ENCODE measurements at places on chromosomes 1 and 21.

- DNase-seq, result no peak
These were observed 30.0 kb upstream of the DMRTA2 start for GRCh38 chr1:50453266-50453665.

DNA sequence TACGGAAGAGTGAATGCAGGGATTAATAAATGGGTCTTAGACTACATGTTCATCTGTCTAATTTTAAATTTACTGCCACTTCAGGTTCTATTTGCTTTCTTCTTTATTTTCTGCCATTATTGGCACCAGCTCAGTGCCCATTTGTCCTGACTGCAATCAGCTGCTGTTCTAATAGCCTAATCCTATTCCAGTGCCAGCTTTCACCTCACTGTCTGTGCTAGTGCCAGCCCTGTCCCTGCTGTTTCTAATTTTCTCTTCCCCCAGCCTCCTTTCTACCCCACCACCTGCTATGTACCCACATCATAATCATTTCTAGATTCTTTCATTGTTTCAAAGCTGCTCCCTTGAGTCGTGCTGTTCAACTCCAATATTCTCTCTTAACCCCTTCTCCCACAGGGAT is 86.4 kb downstream of the KCNK1 start:
- DNase-seq, result no peak

GRCh38 chr1:1237874-1238701 is 6.1 kb downstream of the B3GALT6 start:
- no peak for DNase-seq

DNA sequence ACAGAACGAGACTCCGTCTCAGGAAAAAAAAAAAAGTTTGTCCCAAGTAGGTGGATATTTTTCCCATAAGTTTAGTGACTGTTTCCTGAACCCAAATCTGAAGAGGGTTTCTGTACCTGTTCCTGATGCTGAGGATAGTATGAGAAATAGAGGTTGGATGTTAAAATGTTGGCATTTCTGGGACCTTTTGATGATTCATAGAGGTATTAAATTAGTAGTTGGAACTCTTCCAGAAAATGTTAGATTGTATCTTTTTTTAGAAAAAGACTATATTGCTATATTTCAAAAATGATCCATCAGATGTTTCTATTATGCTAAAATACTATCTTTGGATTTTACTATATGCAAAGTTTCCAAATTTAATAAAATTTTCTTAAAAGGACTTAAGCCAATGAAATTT is 2.9 kb upstream of the CENPL start:
- no peak for DNase-seq

GRCh38 chr1:84619383-84620102 is 45.3 kb upstream of the CTBS start:
- no peak for DNase-seq

- DNase-seq, result no peak
These were observed 284.9 kb upstream of the RUNX1 start for GRCh38 chr21:35333831-35334618.

DNA sequence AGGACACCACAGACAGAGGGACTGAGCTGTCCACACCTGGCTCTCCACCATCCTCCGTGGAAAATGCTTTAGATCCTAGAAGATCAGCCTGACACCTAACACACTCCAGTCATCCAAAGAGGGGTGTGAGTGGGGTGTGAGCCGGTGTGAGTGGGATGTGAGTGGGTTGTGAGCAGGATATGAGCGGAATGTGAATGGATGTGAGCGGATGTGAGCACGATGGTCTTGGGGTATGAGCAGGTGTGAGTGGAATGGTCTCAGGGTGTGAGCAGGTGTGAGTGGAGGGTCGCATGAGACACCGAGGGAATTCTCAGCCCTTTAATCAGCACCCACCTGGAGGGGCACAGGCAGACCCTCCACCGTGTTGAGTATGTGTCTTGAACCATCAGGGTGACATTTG is 851 bp downstream of the TCP10L start:
- DNase-seq, result no peak

DNA sequence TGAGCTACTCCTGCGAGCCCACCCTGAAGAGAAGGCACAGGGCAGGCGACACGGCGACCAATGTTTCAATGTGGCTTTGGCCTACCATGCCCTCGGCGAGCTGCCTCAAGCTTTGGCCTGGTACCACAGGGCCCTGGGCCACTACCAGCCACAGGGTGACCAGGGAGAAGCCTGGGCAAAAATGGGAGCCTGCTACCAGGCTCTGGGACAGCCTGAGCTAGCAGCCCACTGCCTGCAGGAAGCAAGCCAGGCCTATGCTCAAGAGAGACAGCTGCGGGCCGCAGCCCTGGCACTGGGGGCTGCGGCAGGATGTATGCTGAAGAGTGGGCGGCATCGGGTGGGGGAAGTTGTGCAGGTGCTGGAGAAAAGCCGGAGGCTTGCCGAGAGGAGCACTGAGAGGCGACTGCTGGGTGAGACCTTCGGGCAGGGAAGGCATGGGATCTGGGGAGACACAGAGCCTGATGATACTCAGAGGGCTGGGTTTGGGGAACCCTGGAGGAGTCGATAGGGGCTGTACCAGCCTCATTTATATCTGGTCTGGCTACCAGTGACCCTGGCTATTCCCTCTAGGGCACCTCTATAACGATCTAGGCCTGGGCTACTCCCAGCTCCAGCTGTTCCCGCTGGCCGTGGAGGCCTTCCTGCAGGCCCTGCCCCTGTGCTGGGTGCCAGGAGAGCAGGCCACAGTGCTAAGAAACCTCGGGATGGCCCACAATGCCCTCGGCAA is 2.3 kb downstream of the TTC24 start:
- DNase-seq, result peak; percentile 44

- no peak for DNase-seq
These were observed 14.9 kb upstream of the CD55 start for GRCh38 chr1:207306603-207307002.

- DNase-seq, result no peak
These were observed 77.7 kb downstream of the SLC16A1 start for GRCh38 chr1:112878321-112878720.

GRCh38 chr1:204254031-204254661 is 40.4 kb upstream of the GOLT1A start:
- DNase-seq, result peak; percentile 25

DNA sequence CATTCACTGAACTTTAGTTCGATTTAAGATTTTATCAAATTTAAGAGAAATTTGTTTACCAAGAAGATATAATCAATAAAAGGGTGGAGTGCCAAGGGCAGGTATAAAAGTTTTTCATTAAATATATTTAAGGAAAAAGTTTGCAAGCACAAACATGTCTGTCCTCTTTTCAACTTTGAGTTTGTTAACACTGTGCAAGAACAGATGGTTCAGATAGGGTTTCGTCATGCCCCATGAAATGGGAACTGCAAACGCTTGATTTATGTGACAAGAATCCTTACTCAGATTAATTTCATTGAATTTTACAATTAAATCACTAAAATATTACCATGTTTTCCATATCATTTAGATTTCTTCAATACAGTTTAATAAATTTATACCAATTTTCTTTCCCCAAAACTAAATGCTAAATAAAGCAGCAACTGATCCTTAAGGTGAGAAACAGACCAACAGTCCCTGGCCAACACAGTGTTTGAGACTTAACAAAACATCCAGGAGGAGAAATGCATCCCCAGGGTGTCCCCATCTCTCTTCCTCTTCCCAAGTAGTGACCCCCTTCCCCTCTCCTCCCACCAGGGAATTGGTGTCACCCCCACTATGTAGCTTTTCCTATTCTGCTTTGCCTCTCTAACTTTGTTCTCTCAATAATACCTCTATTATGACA is 292.9 kb downstream of the LTN1 start:
- no peak for DNase-seq

GRCh38 chr21:24729568-24729967 is 877.7 kb downstream of the MRPL39 start:
- DNase-seq, result no peak

DNA sequence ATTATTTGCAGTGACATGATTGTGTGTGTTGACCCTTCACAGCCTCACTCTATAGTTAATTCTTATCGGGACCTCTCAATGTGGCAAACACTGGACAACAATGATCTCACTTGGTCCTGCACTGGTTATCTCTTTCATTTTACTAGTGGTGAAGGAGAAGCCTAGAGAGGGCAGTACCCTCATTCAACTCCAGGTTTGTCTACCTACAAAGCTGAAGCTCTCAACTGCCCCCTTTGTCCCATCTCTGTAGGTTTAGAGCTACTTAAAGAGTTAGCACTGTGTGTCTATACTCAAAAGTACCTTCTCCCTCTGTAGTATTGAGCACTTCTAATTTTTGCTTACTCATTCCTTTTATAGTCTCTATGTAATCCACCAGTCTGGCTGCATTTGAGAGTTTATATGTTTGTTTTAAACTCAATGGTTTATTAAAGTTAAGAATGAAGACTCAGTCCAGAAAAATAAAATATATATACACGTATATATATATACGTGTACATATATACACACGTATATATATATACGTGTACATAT is 40.9 kb upstream of the BCL9 start:
- DNase-seq, result no peak

DNA sequence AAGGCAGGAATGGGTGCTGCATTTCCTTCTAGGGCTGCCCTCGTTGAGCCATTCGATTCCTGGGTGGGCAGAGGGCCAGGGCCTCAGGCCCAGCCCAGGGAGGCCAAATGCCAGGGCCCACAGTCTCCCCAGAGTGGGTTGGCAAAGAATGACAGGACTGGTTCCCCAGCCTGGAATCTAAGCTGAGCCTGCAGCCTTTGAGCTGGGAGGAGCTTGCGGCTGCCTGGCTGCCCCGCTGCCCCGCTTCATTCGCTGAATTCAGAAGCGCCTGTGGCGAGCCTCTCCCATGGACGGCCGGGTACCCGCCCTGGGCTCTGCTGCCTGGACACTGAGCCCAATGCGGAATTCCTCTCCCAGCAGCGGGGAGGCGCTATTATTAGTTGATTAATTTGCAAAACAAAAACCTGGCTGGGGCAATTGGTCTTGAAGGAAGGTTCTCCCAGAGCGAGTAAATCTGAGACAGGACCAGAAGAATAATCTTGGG is 32.3 kb upstream of the TARDBP start:
- DNase-seq, result no peak

GRCh38 chr1:31377364-31377863 is 4.5 kb upstream of the FABP3 start:
- DNase-seq, result no peak

- no peak for DNase-seq
These were observed 9.3 kb downstream of the NEK7 start for GRCh38 chr1:198165927-198166647.

- DNase-seq, result no peak
These were observed 42.7 kb upstream of the LIN9 start for GRCh38 chr1:226351709-226352108.

DNA sequence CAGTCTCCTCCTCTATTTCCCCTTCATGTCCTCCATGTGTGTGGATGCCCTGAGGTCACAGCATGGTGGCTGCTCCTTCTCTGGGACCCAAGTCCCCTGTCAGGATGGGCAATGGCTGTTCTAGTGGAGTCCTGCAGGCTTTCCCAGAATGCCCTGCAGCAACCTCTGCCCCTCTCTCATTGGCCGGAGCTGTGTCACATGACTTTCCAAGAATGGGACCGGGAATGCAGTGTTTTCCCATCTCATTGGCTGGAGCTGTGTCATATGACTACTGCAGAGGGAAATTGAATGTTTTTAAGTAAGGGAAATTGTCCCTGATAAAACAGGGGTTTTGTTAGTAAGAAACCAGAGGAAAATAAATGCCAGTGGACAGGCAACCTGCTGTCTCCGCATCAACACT is 365.9 kb downstream of the PTPRU start:
- no peak for DNase-seq

GRCh38 chr1:185808631-185809030 is 74.4 kb downstream of the HMCN1 start:
- no peak for DNase-seq

DNA sequence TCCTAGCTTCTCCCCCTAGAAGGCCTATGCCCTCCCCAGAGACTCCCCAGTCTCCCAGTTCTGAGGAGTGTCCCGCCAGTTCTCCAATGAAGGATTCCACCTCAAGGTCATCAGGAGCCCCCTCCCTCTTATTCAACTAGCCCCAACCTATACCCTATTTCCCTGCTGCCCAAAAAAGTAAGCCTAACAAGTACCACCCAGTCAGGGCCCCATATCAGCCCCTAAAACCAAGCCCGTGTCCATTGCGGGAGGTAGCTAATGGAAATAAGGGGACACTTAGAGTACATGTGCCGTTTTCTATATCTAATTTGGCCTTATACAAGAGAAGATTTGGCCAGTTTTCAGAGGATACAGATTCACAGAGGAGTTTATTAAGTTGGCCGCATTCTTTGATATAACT is 416.2 kb downstream of the MATN1 start:
- DNase-seq, result no peak

DNA sequence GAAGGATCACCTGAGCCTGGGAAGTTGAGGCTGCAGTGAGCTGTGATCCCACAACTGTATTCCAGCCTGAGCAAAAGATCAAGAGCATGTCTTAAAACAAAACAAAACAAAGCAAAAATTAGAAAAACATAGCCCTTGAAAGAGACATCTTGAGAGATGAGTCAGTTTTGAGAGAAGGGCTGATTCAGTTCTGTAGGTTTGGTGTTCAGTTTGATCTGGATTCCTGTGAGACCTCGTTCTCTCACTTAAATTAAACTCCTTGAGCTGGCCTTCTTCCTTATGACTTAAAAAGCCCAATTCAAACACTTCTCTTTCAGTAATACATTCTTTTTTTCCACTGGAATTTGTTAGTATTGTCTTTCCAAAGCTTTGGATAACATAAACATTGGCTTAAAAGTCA is 164.2 kb downstream of the NRIP1 start:
- no peak for DNase-seq

DNA sequence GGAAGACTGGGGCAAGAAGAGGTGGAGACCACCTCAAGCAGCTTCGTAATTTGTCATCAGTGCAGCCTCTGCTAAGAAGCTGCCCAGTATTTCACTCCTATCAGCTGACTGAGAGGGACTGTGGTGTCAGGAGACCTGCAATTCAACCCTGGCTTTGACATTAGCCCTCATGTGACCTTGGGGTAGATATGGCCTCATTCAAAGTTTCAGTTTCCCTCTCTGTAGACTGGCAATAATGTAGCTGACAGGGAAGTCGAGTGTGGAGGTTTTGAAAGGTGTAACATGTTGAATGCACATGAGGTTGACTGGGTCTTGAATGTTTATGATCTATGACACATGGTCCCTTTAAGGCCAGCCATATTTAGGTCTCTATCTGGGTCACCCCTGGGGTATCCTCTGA is 2.2 kb upstream of the SPRR4 start:
- no peak for DNase-seq

DNA sequence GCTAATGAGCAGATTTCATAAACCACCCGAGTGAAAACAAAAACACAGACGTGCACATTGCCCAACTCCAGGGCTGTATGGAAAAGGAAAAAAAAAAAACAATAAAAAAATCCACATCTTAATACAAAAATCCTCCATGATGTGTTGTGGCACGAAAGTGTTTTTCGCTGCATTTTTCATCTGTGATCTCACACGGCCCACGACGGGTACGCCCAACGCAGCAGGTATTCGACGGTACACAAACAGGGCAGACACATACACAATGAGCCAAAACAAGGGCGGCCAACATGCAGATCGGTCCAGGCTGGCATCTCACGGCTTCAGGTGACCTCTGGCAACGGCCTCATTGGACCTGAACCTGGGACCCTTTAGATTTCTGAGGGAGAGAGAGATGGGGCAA is 31.1 kb downstream of the CASZ1 start:
- DNase-seq, result no peak

All from CD4-positive, alpha-beta T cell treated with Interleukin-15 for 1 hour (primary cell).